Thymus (tissue), 14 donors: ENCODE measurements at places on chromosomes 3 and 15. TPM values are rescaled to one million over a fixed set of nuclear protein-coding genes. Genes with fewer than 3 reads are reported as not detected.

- H3K27me3 ChIP-seq: no peaks in the 10 kb centered on the region
- no peak overlapping the region for H3K27ac ChIP-seq
- no peak overlapping the region for H3K4me3 ChIP-seq
- no peaks in the 10 kb centered on the region for H3K4me1 ChIP-seq
- no peaks in the 10 kb centered on the region for H3K36me3 ChIP-seq
These were observed 195.2 kb upstream of the DPPA4 start for GRCh38 chr3:109532257-109533216.

DNA sequence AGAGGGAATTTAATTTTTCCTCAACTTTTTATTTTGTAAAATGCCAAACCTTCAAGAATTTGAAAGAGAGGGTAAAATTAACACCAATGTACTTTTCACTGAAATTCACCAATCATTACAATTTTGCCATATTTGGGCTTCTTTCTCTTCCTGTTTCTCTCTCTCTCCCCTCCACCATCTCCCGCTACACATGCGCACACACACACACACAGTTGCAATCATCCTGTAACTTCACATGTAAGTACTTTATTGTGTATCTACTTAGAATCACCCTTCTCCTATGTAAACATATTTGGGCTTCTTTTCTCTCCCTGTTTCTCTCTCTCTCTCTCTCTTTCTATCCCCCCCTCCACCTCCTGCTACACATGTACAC, 7.4 kb downstream of the ARL14 start:
- no peaks in the 10 kb centered on the region for H3K27me3 ChIP-seq
- H3K36me3 ChIP-seq: no peaks in the 10 kb centered on the region
- no peak for DNase-seq
- H3K27ac ChIP-seq: no peak overlapping the region
- no peaks in the 10 kb centered on the region for H3K4me1 ChIP-seq
- H3K4me3 ChIP-seq: no peak overlapping the region

GANC gene
- total RNA-seq: 13.6 TPM

GRCh38 chr15:57921371-57921770, 144.1 kb downstream of the ALDH1A2 start:
- no peaks in the 10 kb centered on the region for H3K4me1 ChIP-seq
- no peak overlapping the region for H3K4me3 ChIP-seq
- no peak overlapping the region for H3K27ac ChIP-seq
- no peaks in the 10 kb centered on the region for H3K36me3 ChIP-seq

DNA sequence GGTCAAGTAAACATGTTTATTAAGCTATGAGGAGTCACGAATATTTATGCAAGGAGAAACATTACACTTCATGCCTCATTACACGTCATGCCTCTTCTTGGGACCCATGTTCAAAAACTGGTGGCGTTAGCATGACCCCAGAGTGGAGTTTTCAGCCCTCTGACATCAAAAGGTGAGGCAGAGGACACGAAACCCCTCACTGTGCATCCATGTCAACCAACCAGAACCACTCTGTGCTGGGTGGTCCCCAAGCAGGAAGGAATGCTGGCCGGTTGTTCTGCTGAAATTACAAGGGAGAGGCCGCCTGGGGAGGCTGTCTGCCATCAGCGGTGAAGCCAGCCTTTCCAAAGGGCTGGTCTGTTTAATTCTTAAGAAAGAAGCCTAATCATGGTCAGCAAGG, 83.4 kb downstream of the GABRB3 start:
- H3K4me1 ChIP-seq: no peaks in the 10 kb centered on the region
- no peaks in the 10 kb centered on the region for H3K36me3 ChIP-seq
- DNase-seq: no peak
- H3K4me3 ChIP-seq: no peak overlapping the region
- H3K27me3 ChIP-seq: no peaks in the 10 kb centered on the region

DNA sequence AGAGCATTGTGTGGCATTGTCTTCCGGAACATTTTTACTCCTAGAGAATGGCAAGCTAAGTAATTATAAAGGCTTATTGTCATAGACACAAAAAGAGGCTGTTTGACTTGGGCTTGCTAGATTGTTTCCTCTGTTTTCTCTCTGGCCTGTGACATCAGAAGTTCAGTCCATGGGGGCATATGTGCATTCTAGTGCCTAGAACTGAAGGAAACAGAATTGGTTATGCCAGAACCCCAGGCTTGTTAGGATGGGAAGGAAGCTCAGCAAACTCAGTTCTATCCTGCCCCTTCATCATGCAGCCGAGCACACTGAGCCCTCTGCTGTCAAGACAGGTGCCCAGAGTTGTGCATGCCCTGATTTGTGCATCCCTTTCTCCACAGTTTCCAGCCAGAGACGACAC, 131.3 kb downstream of the PDE8A start:
- no peaks in the 10 kb centered on the region for H3K4me1 ChIP-seq
- H3K4me3 ChIP-seq: no peak overlapping the region
